ENCODE measurements at places on chromosomes 6 and 20.

DNA sequence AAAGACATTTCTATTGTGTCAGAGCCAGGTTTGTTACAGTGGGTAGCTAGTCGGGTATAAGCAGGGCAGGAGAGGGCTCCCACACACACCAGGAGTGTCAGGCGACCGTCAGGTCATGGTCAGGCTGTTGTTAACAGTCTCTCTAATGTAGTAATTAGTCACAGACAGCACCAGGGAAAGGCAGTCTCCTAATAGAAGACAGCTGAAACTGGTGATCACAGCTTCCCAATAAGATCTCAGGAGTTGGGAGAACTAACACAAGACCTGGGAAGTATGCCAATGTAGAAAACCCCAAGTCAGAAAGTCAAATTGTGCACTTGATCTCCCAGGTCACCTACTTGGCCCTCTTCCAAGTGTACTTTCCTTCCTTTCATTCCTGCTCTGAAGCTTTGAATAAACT is 53.0 kb upstream of the GPR6 start:
- DNase-seq = no peak

GRCh38 chr20:48196486-48196885 is 411.2 kb upstream of the SULF2 start:
- no peak for DNase-seq

DNA sequence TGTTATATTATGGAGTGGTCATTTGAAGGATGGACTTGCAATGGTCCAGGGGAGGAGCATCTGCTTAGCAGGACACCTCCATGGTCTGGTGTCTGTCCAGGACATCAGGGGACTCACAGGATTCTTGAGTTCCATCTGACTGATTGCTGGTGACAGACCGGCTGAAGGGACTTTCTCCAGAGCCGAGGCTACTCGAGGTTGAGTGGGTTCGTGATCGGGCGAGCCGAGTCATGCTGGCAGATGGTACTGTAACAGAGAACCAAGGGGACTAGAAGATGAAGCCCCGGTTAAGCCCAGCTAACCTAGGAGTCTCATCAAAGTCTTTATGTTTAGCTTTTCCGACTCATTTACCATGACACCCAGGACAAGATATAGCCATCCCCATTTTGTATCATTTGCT is 7.5 kb upstream of the SLA2 start:
- DNase-seq = no peak

GRCh38 chr6:42405021-42405420 is 46.7 kb downstream of the TRERF1 start:
- no peak for DNase-seq

GRCh38 chr6:144265061-144265357 is 20.1 kb upstream of the UTRN start:
- no peak for DNase-seq

GRCh38 chr6:89690944-89691324 is 52.4 kb upstream of the LYRM2 start:
- DNase-seq = no peak

- no peak for DNase-seq
Measured at GRCh38 chr20:55667955-55668354, 337.4 kb downstream of the CBLN4 start.

- peak; percentile 64 for DNase-seq
Measured at GRCh38 chr20:37531856-37532255, 4.2 kb upstream of the BLCAP start.

- DNase-seq = no peak
Measured at GRCh38 chr6:40909811-40910210, 129.2 kb downstream of the UNC5CL start.

DNA sequence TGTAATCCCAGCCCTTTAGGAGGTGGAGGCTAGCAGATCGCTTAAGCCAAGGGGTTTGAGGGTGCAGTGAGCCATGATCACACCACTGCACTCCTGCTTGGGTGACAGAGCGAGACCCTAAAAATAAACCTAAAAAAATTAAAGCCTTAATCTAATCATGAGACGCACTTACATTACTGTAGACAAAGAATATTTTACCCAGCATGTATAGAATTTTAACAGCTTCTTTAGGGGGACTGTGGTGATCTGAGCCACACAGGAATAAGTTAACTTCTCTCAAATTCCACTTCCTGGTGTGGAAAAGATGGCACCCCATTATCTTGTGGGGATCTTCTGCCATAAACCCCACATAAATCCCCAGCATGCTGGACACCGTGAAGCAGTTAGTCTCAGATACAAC is 2.3 kb upstream of the OOEP start:
- no peak for DNase-seq

DNA sequence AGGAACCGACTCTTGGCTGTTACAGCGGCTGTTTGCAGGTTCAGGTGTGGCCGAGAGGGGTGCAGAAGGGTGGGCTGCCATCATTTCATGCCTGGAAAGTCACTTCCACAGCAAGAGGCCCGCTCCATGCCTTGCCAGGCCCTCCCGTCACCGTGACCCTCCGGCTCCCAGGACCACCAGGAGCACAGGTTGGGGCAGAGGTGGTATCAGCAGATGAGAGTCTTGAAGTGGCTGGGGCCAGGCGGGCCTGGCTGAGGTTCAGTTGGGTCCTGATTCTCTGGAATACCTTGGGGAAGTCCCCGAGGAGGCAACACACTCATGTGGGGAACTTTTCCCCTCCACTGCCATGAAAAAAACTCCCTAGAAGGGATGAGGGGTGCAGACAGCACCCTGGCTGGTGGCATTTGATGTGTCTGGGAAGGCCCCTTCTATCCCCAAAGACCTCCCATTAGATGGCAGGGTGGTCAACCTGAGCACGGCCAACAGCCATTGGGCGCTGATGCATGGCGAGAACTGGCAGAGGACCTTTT is 34.2 kb upstream of the IRF4 start:
- no peak for DNase-seq

DNA sequence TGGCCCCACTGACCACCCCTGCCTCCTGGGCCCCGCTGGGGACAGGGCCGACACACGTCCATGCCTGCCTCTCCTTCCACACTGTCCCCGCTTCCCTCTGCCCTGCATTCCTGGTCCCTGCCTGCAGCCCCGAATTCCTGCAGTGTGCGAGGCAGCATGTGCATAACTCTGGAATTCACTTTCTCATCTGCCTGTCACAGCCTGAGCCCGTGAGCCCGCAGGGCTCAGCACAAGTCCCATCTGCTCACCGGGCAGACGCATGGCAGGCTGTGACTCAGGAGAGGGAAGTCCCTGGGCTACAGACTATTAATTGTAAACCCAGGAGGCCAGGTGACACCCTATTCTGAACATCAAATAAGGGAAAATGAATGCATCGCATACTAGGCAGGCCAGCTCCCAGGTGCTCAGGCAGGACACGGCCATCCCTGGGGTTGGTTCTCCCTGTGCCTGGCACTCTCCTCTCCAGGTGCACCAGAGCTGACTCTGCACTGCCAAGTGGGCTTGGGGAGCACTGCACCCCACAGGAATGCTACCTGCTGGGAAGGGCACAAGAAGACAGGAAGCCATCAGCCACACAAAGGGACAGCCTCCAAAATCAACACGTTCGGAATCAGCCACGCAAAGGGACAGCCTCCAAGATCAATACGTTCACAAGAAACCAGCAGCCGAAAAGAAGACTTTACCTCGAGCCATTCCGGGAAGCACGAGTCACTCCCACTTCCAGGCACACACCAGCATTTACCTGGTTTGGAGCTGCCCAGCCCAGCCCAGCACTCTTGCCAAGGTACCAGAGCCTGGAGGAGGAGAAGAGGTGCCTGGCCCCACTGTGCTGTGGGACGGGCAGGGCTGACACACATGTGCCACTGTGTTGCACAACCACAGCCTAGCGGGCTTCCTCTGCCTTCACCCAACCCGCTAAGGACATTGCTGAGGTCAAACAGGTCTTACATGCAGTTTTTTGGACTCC is 65.9 kb downstream of the DLL1 start:
- peak; percentile 91 for DNase-seq

DNA sequence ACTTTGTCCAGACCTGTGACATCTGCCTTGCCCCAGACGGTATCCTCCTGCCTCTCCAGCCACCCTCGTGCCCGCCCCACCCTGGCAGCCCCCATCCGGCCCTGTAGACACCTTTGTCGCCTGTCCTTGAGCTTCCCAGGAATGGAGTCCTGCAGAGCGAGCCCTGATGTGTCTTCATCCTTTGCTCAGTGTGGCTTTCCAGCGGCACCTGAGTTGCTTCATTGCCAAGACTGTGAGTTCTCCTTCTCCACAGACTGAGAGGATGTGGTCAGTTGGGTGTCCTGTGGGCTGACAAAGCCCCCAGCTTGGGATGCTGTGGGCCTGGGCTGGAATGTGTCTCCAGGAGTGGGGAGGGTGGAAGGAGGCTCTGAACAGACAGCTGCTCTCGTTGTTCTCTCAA is 1.7 kb upstream of the CST4 start:
- no peak for DNase-seq

GRCh38 chr6:3848380-3848779 is 793 bp upstream of the FAM50B start:
- no peak for DNase-seq

DNA sequence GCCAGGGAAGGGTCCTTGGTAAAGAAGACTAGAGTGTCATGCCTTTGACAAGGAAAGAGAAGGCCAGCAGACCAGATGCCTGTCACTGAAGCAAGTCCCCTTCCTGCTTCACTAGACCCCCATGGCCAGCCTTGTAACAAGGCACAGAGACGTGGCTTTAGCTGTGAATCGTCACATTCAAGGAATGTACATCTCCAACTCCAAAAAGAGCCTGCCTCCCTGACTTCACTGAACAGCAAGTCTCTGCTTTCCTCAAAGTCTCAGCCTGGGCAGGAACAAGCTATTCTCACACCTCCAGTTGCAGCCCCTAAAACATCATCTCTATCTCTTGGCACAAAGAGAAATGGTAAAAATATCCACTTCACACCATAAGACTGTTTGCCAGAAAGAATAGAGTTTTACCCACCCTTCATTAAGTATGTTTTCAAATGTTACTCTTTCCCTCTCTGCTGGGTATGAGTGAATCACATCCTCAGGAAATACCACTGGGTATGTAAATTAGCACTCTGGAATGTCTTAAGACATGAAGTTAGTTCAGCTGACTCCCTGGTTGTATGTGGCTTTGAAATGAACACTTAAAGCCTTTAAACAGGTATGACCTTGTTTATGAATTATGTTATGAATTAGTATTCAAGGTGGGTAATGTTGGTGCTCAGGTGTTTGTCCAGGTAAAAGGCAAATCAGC is 46.4 kb upstream of the NT5E start:
- DNase-seq = no peak

DNA sequence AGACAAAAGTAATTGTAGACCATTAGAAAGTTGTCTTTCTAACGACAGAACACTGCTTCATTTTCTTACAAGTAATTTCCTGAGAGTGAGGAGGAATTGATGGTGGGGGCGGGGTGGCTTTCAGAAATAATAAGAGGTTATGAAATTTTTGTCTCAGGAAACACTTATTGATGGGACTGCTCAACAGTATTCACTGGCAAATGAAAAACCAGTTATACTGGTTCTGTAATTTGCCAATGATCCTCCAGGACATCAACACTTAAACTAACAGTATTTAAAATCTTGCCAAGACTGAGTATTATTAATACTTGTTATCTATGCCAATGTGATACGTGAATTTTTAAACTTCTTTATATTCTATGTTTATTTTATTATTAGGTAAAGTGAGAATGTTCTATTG is 41.8 kb upstream of the FUT9 start:
- DNase-seq = no peak

DNA sequence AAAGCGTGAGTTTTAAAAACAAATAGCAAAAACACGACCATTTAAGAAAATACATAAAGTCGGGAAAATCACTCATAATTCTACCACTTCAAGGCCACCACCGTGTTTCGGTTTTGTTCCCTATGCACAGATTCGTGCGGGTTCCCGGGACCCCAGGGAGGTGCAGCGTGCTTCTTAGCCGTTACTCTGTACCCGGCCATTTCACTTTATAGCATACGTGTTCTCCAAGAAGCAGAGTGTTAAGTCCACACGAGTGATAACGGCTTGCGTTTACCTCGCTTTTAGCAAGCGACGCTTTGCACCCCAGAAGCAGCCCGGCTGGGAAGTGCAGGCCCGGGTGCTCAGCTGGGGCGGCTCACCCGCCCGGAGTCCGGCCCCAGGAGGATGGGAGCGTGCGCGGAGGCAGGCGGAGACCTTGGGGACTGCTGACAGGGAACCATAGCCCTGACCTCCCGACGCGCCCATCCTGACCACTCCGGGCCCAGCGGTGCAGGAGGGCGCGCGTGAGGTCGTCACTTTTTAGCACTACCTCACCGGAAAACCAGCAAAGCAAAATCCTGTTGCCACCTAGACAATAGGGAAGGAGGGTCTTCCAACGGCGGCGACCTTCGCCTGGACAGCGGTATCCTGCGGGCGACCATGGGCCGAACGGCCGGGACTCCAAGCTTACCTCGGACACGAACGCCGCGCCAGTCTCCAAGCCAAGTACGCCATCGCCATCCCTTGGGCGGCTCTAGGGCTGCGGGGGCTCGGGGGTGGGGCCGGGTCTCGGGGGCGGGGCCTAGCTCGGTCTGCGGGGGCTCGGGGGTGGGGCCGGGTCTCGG is at the start of gene ECI2:
Gene ECI2, minus strand, starts transcription at position 735 of the 824 bp plus-strand sequence. Its CDS starts 15 bp downstream, at position 720.
- peak; percentile 75 for DNase-seq

DNA sequence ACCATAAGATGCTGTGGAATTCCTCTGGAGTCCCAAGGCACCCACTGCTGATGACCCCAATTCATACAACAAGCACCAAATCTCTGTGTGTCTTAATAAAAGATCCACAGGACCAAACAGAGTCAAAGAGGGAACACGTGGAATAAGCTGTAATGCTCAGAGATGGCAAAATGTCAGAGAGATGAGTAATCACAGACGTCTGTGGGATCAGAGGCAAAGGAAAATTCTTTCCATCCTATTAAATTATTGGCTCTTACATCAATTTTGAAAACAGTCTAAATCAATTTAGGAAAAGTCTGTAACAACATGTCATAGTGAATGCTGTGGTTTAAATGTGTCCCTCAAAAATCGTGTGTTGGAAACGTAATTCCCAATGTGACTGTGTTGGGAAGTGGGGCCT is 17.5 kb upstream of the SAMD3 start:
- no peak for DNase-seq

- no peak for DNase-seq
Measured at GRCh38 chr6:38067263-38067980, 247.9 kb downstream of the ZFAND3 start.

DNA sequence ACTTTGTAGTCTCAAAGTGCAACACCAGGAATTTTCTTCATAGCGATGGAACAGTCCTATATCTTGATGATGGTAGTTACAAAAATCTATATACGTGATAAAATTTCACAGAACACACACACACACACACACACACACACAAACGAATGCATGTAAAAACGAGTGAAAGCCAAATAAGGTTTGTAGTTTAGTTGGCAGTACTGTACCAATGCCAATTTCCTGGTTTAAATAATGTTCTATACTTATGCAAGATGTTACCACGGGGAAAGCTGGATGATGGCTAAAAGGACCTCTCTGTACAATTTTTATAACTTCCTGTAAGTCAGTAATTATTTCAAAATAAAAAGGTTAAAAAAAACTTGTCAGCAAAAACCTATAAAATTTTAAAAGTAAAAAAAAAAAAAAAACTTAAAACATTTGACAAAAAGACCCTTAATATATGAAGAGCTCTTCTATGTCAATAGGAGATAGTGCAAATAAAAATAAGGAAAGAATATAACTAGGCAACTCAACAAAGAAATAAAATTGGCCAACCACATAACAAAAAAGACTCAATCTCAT is 37.6 kb downstream of the PDSS2 start:
- DNase-seq = no peak

GRCh38 chr20:64155258-64156135 is 8.8 kb upstream of the MYT1 start:
- peak; percentile 82 for DNase-seq

GRCh38 chr20:5135363-5136012 is 8.7 kb downstream of the CDS2 start:
- DNase-seq = no peak

GRCh38 chr20:1267809-1268374 is 1.8 kb downstream of the SNPH start:
- no peak for DNase-seq

- DNase-seq = peak; percentile 94
Measured at GRCh38 chr6:54846243-54846856, at the start of gene FAM83B. TSS of gene FAM83B (plus strand) at chr6:54846771. CDS start at chr6:54870247, 23,476 bp downstream.

All from RWPE2 (cell line).